ENCODE measurements at places on chromosomes 2 and 18.

DNA sequence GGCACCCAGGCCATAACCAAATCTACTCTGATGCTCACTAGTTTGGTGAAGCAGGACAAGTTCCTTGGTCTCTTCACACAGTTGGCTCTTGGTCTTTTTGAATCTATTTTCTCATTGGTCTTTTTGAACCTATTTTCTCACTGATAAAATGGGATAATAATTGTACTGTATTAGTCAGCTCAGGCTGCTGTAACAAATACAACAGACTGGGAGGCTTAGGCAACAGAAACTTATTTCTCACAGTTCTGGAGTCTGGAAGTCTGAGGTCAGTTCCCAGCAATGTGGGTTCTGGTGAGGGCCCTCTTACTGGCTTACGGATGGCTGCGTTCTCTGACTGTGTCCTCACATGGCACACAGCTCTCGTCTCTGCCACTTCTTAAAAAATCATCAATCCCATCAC is 63.5 kb downstream of the C1D start:
- DNase-seq: no peak

- DNase-seq: no peak
Observed at GRCh38 chr2:79114797-79115494, 5.3 kb upstream of the REG1A start.

DNA sequence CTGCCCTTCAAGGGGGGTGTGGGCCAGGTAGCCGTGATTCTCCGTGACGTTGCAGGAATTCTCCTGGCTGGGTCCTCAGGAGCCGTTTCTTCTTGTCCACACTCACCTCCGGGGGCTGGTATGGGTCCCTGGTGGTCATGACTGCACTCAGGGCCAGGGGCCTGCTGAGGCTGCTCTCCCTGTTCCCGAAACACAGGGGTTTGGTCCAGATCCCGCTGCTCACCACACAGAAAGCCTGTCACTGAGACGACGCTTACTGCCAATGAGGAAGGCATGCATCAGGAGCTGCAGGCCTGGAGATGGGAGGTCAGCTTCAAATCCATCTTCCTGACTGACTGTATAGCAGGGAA is 160.7 kb downstream of the RTP5 start:
- DNase-seq: no peak

- no peak for DNase-seq
Observed at GRCh38 chr2:119860924-119861323, 101.2 kb downstream of the PTPN4 start.

DNA sequence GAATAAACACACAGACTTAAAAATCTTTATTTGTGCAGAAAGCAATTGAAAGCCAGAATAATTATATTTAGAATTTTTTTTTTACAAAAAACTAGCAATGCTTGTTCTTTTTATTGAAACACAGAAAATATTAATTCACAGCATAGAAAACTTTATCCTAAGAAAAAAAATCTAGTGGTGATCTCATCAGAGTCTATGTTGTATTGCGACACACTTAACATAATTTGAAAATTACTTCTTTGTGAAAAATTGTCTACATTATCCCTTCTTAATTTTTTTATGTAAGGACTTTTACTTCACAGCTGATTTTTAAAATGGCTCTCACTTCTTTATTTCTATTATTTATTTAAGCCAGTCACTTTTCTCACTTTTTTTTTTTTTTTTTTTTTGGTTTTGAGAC is 103.4 kb downstream of the LDLRAD4 start:
- DNase-seq: no peak

- DNase-seq: no peak
Observed at GRCh38 chr2:46534589-46534988, 55.2 kb downstream of the TMEM247 start.

GRCh38 chr2:119746836-119747686 is 12.7 kb upstream of the PTPN4 start:
- DNase-seq: no peak

DNA sequence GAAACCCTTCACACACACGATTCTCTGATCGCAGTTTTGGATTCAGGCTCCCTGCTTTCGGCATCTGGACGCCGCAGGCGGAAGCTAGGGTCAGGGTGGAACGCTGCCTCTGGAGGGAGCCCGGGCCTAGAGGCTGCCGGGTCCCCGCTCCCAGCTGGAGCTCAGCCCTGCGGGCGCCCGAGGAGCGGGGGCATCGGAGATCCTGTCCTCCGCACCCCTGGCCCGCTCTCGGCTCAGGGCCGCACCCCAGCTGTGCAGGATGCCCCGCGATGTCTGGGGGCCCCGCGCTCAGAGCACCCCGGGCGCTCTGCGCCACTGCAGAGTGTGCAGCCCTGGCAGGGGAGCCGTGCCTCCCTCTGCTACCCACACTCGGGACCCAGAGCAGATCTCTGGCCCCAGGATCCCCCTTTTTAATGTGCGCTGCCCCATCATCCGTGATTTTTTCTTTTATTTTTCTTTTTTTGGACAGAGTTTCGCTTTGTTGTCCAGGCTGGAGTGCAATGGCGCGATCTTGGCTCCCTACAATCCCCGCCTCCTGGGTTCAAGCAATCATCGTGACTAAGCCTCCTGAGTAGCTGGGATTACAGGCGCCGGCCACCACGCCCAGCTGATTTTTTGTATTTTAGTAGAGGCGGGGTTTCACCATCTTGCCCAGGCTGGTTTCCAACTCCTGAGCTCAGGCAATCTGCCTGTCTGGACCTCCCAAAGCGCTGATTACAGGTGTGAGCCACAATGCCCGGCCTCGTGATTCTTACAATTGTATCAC is 54.8 kb upstream of the TUBA3E start:
- no peak for DNase-seq

DNA sequence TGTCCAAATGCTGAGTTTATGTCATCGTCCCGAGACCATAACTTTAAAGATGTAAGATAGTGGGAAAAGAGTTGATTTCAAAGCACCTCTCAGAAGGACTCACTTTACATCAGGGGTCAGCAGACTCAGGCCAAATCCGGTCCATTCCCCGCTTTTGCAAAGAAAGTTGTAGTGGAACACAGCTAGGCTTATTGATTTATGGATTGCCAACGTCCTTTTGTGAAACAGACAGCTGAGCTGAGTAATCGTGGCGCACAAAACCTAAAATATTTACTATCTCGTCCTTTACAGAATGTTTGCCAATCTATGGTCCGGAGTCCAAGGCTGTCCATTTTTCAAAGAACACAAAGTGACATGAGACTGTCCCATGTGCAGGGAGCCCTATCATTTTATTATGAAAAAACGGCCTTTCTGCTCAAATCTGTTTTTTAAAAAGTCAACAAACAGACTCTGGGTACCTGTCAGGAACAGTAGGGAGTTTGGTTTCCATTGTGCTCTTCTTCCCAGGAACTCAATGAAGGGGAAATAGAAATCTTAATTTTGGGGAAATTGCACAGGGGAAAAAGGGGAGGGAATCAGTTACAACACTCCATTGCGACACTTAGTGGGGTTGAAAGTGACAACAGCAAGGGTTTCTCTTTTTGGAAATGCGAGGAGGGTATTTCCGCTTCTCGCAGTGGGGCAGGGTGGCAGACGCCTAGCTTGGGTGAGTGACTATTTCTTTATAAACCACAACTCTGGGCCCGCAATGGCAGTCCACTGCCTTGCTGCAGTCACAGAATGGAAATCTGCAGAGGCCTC is at the start of gene IL1RN:
IL1RN (plus strand) TSS at position 754 of the 801 bp plus-strand sequence; CDS start at position 781, 27 bp downstream.
- no peak for DNase-seq

DNA sequence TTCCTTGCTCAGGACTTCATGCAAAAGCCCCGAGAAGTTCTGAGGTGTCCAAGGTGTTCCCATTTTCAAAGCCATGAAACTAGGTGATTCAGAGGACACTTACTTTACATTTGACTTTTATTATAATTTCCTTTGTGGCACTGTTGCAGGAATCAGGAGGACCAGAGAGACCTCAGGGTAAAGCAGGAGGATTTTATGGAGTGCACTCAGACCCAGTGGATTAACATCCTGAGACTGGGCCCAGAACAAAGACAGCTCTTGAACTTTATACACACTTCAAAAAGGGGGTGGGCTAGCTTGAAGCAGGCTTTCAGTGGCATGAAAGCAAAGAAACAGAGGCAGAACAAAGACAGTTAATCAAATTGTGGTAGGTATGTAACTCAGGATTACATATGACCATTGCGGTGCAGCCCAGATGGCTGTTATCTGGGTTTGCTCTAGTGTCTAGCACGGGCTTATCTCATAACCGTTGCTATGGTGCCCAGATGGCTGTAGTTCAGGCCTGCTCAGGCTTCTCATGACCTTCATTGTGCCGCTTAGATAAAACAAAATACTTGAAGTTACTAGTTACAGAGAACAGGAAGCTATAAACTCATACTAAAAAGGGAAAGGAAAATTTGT is 39.4 kb downstream of the TMEM182 start:
- no peak for DNase-seq

- DNase-seq: no peak
Observed at GRCh38 chr2:200300638-200301314, 5.7 kb upstream of the SPATS2L start.

DNA sequence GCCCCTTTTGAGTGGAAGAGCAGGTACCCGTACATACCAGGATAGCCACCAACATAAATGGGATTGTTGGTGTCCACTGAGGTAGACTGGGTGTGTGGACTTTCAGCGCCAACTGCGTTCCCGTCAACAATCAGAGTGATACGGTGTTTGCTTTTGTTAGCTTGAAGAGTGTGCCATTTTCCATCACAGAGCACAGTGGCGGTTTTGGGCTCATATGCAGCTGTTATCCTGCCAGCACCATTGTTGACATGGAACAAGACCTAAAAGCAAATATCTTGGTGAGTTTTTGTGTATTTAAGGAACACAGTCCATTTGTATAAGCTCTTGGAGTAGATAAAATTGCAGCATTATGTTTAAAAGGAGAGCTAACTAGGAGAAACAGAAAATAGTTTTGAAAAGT is 174.5 kb downstream of the LAMA1 start:
- DNase-seq: no peak

GRCh38 chr2:196591621-196592022 is 47.9 kb upstream of the CCDC150 start:
- no peak for DNase-seq

GRCh38 chr18:34977838-34978532 is 63.2 kb upstream of the MAPRE2 start:
- DNase-seq: peak; percentile 18

DNA sequence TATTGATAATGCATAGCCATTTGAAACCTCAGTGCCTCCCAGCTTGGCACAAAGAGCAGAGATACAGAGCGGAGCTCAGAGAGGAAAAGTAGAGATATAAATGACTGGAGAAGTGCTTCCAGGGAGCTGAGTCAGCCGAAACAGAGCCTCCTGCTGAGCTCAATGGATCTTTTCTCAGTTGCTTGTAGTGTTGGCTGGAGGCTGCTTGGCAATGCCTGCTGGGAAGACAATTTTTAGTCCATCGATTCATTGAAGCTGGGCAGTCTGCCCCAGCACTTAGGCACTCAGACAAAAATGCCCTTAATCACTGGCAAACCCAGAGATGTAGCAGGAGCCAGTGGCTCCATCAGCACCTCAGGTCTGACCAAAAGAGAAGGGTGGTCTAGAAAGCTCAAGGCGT is 81.3 kb upstream of the SETBP1 start:
- no peak for DNase-seq

GRCh38 chr2:235616885-235617284 is 123.0 kb downstream of the AGAP1 start:
- DNase-seq: no peak

DNA sequence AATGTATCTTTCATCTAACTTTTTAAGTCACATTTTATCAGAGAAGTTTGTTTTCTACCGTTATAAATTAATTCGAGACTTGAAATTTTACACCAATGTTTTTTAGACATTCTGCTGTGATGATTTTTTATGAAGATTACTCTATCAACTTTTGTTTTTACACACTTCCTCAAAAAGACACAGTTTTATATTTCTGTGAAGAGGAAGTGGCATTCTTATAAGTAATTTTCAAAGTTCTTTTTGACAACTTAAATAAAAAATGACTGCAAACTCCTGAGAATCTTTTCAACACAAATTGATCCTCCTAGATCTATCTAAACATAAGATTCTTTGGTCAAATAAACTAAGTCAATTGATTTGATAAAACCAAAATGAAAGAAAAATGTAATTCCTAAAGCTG is 13.7 kb downstream of the ANKRD44 start:
- DNase-seq: no peak

GRCh38 chr2:157830266-157830665 is 45.9 kb downstream of the ACVR1 start:
- no peak for DNase-seq

DNA sequence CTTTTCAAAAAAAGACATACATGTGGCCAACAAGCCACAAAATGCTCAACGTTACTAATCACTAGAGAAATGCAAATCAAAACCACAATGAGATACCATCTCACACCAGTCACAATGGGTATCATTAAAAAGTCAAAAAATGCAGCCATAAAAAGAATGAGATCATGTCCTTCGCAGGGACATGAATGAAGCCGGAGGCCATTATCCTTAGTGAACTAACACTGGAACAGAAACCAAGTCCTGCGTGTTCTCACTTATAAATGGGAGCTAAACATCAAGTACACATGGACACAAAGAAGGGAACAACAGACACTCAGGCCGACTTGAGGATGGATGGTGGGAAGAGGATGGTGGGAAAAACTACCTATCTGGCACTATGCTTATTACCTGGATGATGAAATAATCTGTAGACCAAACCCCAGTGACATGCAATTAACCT is 17.8 kb upstream of the ATL2 start:
- no peak for DNase-seq

DNA sequence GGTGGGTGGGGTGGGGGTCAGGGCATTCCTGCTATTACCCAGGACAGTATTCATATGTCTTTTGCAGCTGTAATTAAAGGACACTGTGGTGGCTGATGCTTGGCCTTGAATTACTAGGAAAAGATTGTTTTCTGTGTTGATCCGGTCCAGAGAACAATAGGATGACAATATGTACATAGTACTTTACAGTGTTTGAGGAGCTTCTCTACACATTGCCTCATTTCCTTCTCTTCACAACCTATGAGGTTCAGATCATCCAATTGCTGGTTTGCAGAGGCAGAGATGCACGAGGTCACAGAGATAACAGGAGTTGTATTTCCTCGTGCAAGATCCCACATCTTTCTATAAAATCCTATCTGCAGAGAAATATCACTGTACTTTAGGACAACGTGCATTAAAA is 119.5 kb downstream of the LIPG start:
- no peak for DNase-seq

GRCh38 chr2:219252570-219252899 is 508 bp upstream of the TUBA4B start:
- no peak for DNase-seq

DNA sequence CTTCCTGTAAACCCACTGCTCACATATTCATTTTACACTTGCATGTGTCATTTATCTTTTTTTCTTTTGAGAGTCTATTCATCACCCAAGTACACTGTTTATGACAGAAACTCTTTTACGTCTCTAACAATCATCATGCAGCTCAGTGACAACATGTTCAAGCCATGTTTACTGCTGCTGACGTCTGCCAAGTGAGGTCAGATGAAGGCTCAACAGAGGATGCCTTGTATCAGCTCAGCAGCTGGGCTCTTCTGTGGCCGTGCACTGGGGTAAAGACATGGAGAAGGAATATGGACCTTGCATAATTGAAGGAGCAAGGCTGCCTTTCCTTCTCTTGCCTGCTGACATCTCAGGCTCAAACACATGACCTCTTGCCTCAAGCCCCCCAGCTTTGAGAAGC is 99.6 kb downstream of the ADD2 start:
- no peak for DNase-seq

GRCh38 chr2:225337183-225337582 is 62.3 kb upstream of the NYAP2 start:
- no peak for DNase-seq
